Aorta (tissue), 5 donors: ENCODE measurements at places on chromosomes 4 and X.
A peak's percentile ranks its signal among the peaks of the same experiment; 100 is the strongest.

DNA sequence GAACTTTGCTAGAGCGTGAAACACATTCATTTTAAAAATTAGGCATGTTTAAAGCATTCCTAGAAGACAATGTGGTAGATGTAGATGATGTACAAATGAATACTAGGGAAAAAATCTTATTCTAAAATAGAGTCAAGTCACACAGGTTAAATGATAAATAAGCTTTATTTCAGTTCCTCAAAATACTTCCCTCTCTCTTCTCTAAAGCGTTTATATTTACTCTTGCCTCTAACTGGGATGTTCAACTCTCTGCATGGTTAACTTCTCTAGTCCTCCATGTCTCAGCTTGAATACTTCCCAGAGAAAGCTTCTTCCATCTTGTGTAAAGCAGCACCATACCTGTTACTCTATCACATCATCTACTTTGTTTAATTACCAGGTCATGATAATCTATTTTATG lies 30.9 kb upstream of the GLRA3 start:
- no peak for DNase-seq
- H3K36me3 ChIP-seq = no peaks in the 10 kb centered on the region
- no peaks in the 10 kb centered on the region for H3K27me3 ChIP-seq
- no peak overlapping the region for H3K4me3 ChIP-seq
- H3K27ac ChIP-seq = no peak overlapping the region

- no peaks in the 10 kb centered on the region for H3K27me3 ChIP-seq
- H3K36me3 ChIP-seq = no peaks in the 10 kb centered on the region
- H3K27ac ChIP-seq = no peak overlapping the region
- no peaks in the 10 kb centered on the region for H3K4me1 ChIP-seq
- H3K4me3 ChIP-seq = no peak overlapping the region
Measured at GRCh38 chr4:116118221-116118620, 967.2 kb downstream of the TRAM1L1 start.

GRCh38 chr4:113756005-113756410 lies 5.5 kb downstream of the CAMK2D start:
- H3K4me3 ChIP-seq = no peak overlapping the region
- DNase-seq = no peak
- no peaks in the 10 kb centered on the region for H3K27me3 ChIP-seq

DNA sequence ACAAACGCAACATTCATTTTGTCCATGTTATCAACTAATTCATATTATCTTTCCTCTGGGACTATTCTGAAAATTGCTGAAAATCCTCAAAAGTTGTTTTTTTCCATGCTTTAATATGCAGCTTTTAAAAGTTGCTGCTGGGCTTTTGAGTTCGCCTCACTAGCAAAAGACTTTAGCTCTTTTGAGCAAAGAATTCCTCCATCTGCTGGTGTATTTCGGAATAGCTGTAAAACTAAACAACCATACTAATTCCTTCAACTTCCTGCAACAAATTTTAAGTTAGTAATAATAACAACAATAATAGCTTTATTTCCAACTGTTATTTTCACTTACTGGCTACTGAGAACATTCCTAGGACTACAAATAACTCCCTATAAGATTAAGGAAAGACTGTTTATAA lies 124.5 kb upstream of the PLAC1 start:
- H3K4me3 ChIP-seq = no peak overlapping the region
- H3K4me1 ChIP-seq = no peaks in the 10 kb centered on the region
- DNase-seq = no peak
- no peaks in the 10 kb centered on the region for H3K36me3 ChIP-seq

- no peaks in the 10 kb centered on the region for H3K36me3 ChIP-seq
- H3K4me1 ChIP-seq = peaks cover 7% of the 10 kb centered on the region
- no peak for DNase-seq
- H3K4me3 ChIP-seq = no peak overlapping the region
Measured at GRCh38 chr4:76854858-76855257, 43.1 kb downstream of the SOWAHB start.

GRCh38 chrX:118928151-118928550 lies 46.3 kb upstream of the LONRF3 start:
- no peak overlapping the region for H3K4me3 ChIP-seq
- no peaks in the 10 kb centered on the region for H3K27me3 ChIP-seq
- H3K36me3 ChIP-seq = no peaks in the 10 kb centered on the region
- DNase-seq = no peak
- H3K4me1 ChIP-seq = no peaks in the 10 kb centered on the region

DNA sequence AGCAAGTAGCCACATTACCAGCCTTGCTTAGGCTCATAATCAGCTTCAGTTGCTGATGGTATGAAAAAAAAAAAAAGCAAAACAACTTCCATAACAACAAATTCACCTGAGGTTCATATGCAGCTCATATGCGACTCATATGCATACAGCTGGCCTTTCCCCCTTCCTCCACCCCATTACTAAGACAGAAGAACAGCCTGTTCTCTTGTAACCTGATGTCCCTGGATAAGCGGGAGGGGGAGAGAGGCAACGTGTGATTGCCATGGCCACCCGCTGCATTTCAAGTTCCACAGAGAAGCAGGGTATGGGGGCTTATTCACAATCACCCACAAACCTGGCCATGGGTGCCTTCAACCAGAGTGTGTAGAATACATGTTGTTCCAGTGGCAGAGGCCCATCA lies 95.1 kb upstream of the DGKK start:
- DNase-seq = no peak
- no peaks in the 10 kb centered on the region for H3K4me1 ChIP-seq
- no peaks in the 10 kb centered on the region for H3K36me3 ChIP-seq
- no peak overlapping the region for H3K27ac ChIP-seq
- no peak overlapping the region for H3K4me3 ChIP-seq

- no peak overlapping the region for H3K27ac ChIP-seq
- no peaks in the 10 kb centered on the region for H3K36me3 ChIP-seq
- H3K4me3 ChIP-seq = peak overlapping the region; percentile 99
- no peaks in the 10 kb centered on the region for H3K4me1 ChIP-seq
- no peak for DNase-seq
- no peaks in the 10 kb centered on the region for H3K27me3 ChIP-seq
Measured at GRCh38 chr4:159105761-159106243, 2.9 kb downstream of the RAPGEF2 start.

- H3K27me3 ChIP-seq = no peaks in the 10 kb centered on the region
- H3K4me1 ChIP-seq = no peaks in the 10 kb centered on the region
Measured at GRCh38 chr4:98150092-98150761, 7.0 kb upstream of the STPG2 start.
